ENCODE measurements at places on chromosomes 16 and 17.
A peak's percentile ranks its signal among the peaks of the same experiment; 100 is the strongest.

GRCh38 chr17:29250666-29251065 is 4.0 kb downstream of the CRYBA1 start:
- DNase-seq, result no peak

GRCh38 chr17:45149669-45150664 is 1.7 kb downstream of the HEXIM1 start:
- DNase-seq, result no peak

- no peak for DNase-seq
These were observed 35.2 kb downstream of the HSBP1 start for GRCh38 chr16:83842756-83843507.

DNA sequence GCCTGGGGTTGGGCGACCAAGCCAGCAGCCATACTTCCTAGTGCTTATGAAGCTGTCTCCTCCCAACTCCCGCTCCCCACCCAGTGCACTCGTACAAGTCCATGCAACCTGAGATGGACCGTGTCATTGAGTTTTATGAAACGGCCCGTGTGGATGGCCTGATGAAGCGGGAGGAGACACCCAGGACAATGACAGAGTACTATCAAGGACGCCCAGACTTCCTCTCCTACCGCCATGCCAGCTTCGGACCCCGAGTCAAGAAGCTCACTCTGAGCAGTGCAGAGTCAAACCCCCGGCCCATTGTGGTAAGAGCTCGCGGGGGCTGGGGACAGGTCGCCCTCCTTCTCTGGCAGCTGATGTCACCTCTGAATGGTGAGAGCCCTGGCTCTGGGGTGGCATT is 11.0 kb upstream of the KATNB1 start:
- no peak for DNase-seq

DNA sequence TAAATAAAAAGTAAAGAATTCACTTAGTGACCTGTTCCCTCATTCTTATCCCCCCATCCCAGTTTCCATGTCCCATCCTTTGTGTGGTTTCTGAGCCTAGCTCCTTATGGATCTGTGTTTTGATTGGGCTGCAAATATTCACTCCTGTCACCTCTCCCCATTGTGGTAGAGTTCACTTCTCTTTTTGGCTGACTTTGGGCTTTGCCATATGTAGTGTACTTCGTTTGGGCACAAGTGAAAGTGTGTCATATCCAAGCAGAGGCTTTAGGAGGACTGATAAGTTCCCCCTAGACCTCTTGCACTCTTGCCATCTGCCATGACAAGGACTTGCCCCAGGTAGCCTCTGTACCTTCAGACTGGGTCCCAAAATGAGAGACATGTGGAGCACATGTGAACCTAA is 13.0 kb upstream of the DHRS7B start:
- DNase-seq, result no peak

DNA sequence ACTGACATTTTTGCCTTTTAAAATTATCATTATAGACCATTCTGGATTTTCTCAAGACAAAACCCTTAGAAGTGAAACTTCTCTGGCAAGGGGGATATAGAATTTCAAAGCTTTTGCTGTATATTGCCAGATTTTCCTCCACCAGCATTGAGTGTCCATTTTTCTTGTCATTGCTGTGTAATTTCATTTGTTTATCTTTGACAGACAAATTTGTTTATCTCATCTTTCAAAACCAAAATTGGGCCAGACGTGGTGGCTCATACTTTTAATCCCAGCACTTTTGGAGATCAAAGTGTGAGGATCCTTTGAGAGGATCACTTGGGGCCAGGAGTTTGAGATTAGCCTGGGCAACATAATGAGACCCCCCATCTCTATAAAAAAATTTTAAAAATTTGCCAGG is 16.0 kb upstream of the ARL2BP start:
- no peak for DNase-seq

DNA sequence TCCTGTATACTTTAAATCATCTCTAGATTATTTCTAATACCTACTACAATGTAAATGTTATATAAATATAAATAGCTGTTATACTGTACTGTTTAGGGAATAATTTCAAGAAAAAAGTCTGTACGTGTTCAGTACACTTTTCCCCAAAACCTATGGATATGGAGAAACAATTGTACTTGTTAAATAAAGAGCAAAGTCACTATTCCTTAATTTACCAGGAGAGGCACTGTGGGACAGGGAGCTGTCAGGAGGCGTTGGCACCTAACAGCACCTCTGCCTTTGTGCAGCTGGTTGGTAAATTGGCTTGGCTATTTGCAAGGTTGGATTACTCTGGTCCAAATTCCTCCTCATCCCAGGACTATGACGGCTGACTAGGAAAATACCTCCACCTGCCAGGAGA is 28.0 kb downstream of the CRHR1 start:
- no peak for DNase-seq

DNA sequence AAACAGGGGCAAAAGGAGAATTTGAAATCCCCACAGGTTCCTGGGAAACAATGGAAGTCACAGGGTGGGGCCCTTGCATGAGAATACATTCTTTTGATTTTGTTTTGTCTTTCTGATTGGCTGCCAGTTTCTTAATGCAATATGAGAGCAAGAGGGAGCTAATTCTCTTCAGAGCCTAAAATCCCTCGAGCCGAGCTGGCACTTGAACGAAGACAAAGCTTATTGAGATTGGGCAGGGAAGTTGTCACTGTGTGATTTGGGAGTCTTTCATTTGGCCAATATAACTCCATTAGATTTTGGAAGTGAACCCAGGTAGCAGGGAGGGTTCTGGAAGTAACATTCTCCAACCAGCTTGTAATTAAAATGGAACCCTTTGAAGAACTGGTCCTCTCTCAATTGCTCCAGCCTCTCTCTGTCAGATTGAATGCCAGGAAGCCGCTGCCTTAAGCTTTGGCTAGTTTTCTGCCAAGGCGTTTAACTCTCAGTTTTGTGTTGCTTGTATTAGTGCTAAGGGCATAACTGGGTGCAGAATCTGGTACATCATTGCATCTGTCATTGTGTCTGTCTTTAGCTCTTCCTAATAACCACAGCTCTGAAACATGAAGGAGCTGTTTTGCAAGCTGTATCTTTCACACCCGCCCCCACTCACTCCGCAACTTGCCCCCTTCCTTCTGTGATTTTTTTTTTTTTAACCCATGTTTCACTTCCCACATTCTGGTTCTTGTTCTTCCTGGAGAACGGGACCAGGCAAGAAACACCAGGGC is 272.0 kb downstream of the MAF start:
- DNase-seq, result no peak

DNA sequence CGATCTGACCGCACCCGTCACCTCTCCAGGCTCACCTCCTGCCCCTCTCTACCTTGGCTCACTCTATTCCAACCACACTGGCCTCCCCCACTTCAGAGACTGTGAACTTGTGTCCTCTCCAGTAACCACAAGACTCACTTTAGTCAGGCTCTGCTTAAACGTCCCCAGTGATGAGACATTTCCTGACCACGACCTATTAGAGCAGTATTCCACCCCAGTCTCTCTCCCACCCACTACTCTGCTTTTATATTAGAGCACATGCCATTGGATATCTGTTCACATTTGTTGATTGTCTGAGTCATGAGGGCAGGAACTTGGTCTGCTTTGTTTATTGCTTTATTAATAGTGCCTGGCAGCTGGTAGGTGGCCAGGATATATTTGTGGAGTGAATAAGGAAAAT is 20.1 kb downstream of the COX11 start:
- DNase-seq, result no peak

DNA sequence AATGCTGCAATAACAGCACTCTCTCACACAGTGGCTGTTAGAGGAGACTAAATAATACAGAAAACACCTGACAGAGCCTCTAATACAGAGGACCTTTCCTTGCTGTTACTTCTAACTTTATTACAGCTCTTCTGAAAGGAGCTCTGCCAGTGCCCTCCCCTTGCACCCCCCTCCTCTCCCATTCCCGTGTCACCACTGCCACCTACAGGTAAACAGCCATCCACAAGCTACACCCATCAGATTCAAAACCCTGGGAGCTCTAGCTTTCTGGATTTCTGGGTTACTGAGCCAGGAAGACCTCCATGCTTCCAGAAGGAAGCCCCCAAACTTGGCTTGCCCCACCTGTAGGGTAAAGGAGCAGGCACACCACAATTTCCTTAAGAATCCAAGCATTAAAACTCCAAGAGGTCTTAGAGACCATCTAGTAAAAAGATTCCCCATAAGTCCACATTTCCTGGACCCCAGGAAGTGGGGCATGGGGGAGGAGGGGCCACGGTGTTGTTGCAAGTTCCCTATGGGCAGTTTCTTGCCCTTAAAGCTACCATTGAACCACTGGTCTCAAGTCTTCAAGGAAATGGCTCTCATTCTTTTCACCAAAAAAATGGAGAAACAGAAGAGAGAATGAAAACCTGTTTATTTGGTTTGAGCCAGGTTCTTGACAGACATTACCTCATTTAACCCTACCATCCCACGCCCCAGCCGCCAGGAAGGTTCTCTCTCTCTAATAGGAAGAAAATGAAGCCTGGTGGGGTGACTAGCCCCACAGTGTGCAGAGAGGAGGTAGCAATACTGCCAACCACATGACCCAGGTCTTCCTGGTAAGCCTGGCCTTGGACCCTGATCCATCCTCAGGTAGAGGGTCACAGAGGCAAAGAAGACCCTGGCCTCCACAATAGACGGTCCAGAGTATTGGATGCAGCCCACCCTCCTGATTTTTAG is 52.8 kb downstream of the TOM1L2 start:
- DNase-seq, result peak; percentile 59

DNA sequence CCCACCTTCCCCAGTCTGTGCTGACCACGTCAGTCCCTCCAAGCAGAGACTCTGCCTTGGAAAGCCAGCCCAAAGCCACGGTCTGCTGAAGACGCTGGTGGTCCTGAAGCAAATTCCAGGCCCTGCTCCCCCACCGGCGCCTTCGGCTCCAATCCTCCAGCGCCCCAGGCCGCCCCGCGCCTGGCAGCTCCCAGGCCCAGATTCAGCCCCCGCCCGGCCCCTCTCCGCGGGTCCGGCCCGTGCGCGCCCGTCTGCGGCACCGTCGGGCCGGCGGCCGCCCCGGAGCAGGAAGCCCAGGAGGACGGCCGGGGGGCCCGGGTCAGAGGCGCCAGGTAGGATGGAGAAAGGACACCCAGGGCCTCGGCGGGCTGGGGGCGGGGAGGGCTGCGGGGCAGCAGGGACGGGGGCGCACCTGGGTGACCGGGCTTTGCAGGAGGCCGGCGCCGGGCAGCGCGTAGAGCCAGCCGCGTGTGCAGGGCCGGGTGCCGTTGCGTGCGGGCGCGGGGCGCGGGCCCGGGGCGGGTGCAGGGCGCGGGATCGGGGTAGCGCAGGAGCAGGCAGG is 594 bp upstream of the SLC22A31 start:
- no peak for DNase-seq

GRCh38 chr17:80930335-80931279 is 61.0 kb upstream of the CHMP6 start:
- no peak for DNase-seq

DNA sequence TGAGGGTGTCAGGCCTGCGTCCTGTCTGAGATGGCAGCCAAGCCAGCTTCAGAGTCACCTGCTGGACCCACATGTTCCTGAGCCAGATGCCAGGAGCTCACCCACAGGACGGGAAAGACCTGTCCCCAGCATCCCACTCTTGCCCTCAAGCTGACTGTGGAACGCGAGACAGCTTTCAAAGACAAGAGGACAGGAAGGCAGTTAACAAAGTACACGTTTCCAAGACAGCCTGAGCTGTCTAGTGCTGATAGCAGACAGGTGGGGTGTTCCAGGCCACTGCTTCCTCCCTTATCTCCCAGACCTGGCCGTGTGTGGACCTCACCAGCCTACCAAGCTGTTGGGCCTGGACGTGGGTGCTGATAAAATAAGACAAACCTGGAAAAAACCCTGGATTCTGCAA is 13.2 kb downstream of the CMTM3 start:
- no peak for DNase-seq

GRCh38 chr16:11843206-11843605 is 8.1 kb downstream of the RSL1D1 start:
- no peak for DNase-seq

DNA sequence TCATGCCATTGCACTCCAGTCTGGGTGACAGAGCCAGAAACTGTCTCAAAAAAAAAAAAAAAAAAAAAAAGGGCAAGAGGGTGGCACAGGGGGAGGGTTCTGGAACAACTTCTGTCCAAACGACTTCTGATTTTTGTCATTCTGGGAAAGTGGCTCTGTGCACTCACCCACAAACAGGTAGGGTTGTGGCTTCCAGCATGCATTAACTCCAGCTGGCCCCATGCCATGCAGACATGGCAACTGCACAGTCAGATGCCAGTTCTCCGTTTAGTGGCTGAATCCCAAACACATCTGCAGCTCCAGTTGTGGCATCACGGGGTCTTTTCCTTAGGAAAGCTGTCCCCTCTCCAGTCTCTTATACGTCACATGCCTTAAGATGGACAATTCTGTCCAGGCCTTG is 30.3 kb downstream of the B4GALNT2 start:
- DNase-seq, result no peak

DNA sequence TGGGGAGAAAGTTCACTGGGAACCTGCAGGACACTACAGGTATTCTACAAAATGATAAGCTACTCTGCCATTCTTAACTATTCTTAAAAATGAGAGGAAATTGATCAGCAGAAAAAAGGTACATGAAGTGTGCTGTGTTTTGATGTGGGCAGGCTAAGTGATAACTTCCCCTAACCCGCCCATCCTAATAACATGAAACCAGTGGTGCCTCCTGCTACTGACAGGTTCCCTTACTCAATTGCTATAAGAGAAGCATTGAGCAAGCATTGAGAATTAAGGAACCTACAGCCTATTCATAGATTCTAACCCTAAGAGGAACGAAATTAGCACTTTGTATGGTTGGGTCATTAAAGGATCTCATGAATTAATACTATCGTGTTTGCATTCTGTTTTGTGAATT is 18.9 kb downstream of the XYLT1 start:
- no peak for DNase-seq

DNA sequence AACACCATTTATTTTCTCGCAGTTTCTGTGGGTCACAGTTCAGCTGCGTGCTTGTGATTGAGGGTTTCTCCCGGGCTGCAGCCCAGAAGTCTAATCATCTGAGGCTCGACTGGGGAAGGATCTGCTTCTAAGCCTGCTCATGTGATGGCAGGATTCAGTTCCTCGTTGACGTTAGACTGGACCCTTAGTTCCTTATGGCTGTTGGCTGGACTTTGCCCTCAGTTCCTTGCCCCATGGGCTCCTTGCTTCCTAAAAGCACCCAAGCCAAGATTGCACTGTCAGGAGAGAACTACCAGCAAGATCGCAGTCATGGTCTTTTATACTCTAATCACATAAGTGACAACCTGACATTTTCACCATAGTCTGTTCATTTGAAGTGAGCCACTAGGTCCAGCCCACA is 250.0 kb downstream of the PRKCA start:
- DNase-seq, result no peak

GRCh38 chr16:27264151-27264550 is 4.4 kb downstream of the NSMCE1 start:
- DNase-seq, result no peak
